ENCODE measurements at places on chromosomes 4 and X. TPM values are rescaled to one million over a fixed set of nuclear protein-coding genes. Genes with fewer than 3 reads are reported as not detected.

DNA sequence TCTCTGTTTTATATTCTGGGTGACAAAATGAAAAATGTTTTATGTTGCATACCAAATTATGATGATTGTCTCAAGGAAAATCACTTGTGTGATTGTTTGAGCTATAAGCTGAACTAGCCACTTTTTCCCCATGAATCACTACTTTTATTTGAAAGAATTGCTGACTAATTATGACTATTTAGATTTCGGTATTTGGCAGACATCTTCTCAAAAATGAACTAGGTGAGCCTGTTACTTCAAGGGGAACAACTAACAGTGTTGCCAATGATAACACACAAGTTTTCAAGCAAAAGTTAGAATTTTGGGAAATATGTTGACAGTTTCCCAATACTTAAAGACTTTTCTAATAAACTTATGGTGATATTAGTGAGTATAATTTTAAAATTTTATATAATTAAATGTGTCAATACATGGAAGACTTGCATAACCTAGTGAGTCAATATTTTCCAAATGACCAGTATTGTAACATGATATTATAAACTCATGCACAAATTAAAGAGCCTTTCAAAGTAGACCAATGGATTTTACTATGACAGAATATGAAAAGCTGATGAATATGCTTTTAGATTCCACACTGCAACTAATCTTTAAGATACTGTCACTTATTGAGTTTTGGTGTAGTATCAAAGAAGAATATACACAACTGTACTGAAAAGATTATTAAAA, 187.7 kb upstream of the GATB start:
- peak; percentile 4 for DNase-seq

DNA sequence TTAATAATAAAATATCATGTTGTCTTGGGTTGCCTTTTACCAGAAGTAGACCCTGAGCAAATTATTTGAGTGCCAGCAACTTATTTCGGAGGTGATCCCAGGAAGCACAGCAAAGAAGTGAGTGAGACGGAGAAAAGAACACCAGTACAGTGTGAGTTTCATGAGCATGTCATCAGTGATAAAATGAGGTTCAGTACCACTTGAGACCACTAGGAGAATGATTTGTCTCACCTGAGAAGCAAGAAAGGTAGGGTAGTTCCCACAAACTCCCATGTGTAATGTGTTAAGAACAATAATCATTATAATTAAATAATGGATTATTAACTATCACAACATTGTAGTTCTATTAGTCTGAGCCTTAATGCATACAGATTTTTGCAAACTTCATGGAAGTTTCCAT, 112.8 kb upstream of the DMD start:
- DNase-seq, result no peak

DNA sequence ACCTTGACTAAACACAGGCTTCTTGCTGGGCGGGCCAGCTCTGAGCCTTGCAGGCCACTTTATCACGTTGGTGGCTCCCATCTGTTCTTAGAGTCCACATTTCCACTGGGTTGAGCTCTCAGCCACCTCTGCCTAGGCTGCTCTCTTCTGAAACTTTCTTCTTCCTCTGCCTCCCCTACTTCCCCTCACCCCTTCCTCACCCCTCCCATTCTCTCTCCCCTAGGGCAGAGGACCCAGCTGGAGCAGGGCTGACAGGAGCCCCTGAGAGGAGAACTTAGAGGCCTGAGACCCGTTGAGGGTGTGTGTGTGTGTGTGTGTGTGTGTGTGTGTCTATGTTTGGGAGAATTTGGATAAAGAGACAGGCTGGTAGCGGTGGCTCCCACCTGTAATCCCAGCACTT, 19.9 kb upstream of the TMSB4X start:
- DNase-seq, result no peak

STK32B gene
- total RNA-seq, result 1.3 TPM

SPANXA2 gene
- not detected for total RNA-seq

GRCh38 chr4:137375111-137375850, 157.0 kb downstream of the PCDH18 start:
- no peak for DNase-seq

MND1 gene
- 4.3 TPM for total RNA-seq

DNA sequence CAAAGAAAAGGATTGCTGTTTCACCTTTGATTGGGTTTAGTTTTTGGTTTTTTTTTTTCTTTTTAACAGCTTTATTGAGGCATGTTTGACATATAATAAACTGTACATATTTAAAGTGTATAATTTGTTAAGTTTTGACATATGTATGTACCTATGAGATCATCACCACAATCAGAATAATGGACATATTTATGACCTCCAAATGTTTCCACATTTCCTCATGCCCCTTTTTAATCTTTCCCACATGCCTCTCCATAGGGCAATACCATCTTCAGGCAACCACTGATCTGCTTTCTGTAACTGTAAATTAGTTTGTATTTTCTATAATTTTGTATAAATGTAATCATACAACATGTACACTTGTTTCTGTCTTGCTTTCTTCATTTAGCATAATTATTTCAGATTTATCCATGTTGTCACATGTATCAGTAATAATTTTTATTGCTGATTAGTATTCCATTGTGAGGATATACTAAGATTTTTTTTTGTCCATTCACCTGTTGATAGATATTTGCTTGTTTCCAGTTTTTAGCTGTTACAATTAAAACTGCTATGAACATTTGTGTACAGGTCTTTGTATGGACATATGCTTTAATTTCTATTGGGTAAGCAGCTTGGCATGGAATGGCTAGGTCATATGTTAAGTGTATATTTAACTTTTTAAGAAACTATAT, 33.5 kb downstream of the PTPN13 start:
- DNase-seq, result no peak

Measured in fibroblast of villous mesenchyme (primary cell).